ENCODE measurements at places on chromosomes 1 and 21.

- no peak for DNase-seq
Measured at GRCh38 chr1:11590395-11590794, 63.8 kb downstream of the FBXO2 start.

DNA sequence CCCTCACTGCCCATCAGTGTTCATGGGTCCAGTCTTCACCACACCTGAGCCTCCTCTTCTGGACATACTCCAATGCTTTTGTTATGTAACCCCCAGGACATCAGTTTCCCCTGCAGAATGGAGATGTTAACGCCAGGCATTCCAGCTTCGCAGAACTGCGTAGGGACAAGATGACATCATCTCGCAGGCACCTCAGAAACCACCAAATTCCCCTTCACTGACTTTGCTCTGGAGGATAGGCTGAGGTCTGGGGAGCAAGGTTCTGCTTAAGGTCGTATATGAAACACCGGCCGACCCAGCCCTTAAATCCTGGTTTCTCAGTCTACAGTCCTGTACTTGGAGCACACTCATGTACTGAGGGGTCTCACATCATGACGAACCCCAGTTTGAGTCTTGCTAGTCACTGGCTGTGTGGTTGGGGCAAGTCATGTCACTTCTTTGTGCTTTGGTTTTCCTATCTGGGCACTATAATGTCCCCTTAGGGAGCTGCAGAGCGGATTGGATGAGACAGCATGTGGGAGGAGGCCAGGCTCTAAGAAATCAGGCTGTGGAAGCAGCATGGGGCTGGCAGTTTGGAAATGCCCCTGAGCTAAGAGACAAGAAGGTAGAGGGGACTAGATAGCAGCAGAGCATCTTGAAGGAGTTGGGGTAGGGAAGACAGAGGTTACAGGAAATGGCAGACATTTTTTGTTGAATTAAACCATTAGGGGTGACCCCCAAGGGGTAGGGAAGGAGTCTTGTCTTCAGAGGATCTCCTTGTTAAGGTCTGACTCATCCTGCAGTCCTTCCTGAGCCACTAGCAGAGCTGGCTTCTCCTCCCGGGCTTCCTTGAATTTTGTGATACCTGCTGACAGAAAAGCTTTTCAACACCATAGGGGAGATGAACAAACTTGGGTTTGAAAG is 138.3 kb downstream of the FOXD2 start:
- peak; percentile 70 for DNase-seq

DNA sequence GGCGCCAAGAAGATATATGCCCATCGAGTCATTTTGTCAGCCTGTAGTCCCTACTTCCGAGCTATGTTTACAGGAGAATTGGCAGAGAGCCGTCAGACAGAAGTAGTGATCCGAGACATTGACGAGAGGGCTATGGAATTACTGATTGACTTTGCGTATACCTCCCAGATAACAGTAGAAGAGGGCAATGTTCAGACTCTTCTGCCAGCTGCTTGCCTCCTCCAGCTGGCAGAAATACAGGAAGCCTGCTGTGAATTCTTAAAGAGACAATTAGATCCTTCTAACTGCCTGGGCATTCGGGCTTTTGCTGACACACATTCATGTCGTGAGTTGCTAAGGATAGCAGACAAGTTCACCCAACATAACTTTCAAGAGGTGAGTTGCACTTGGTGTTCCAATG is 19.1 kb downstream of the KLHL20 start:
- peak; percentile 58 for DNase-seq

GRCh38 chr21:43928222-43929125 is 63.5 kb downstream of the AGPAT3 start:
- no peak for DNase-seq

- peak; percentile 46 for DNase-seq
Measured at GRCh38 chr21:29238967-29239290, 59.8 kb upstream of the BACH1 start.

GRCh38 chr1:70348399-70349165 is 5.9 kb downstream of the ANKRD13C start:
- no peak for DNase-seq

- DNase-seq: peak; percentile 67
Measured at GRCh38 chr1:3610527-3611169, 660 bp downstream of the MEGF6 start.

GRCh38 chr1:225689882-225690459 is 37.0 kb upstream of the ENAH start:
- DNase-seq: no peak

GRCh38 chr1:167477986-167478385 is 40.3 kb downstream of the CD247 start:
- DNase-seq: no peak

DNA sequence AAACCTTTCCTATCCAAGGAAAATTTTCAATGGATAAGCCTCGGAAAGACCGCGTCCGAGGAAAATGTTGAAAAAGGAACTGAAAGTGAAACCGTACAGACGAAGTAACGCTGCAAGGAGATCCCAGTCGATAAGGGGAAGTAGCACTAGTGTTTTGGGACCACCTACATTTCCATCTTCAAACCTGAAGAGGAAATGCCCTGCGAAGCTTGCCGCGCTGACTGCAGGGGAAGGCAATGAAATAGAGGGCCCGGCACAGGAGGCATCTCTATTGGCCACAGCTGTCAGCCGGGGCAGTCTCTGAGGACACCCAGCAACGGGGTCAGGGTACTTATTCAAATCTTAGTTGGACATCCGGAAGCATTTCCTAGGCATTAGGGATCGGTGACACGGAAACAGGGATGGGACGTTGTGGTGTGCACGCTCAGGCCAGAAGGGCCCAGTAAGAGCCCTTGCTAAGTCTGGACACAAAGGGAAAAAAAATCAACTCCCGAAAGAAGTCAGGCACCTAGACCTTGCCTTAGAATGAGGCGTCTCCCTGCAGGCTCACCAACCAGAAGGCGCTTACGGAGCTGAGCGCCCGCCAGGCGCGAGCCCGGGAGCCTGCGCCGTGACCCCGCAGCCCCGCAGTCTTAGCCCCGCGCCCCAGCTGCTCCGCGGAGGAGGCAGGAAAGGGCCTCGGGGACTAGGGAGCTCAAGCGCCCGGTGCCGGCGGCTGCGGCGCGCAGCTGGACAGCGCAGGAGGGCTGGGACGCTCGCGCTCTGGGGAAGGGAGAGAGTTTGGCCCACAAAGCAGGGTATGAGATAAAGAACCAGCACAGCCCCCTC is 655 bp downstream of the USF1 start:
- DNase-seq: peak; percentile 54

GRCh38 chr1:111361761-111362160 is 65.8 kb downstream of the OVGP1 start:
- DNase-seq: no peak

DNA sequence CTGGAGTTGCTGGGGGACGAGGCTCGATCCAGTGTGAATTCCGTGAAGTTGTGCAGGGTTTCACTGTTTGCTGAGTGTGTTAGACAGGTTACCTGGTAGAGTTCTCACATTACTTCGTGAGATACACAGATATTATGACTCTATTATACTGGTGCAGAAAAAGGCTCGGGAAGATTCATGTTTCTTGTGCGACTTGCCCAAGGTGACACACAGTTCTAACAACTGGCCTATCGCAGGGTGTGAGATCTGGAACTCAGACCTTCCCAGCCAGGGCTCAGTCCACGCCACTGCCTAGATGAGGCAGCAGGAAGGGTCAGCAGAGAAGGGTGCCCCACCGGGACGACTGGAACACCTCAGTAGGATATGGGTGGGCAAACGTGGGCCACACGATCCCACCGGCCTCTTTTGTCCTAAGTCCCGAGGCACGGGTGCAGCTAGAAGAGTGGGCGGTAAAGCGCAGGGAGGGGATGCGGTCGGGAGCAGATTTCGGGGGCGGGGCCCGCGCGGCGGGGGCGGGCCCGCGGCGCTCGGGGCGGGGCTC is 296 bp upstream of the RNPEP start:
- DNase-seq: peak; percentile 74

GRCh38 chr1:160007577-160008200 is 24.1 kb downstream of the PIGM start:
- DNase-seq: peak; percentile 48

DNA sequence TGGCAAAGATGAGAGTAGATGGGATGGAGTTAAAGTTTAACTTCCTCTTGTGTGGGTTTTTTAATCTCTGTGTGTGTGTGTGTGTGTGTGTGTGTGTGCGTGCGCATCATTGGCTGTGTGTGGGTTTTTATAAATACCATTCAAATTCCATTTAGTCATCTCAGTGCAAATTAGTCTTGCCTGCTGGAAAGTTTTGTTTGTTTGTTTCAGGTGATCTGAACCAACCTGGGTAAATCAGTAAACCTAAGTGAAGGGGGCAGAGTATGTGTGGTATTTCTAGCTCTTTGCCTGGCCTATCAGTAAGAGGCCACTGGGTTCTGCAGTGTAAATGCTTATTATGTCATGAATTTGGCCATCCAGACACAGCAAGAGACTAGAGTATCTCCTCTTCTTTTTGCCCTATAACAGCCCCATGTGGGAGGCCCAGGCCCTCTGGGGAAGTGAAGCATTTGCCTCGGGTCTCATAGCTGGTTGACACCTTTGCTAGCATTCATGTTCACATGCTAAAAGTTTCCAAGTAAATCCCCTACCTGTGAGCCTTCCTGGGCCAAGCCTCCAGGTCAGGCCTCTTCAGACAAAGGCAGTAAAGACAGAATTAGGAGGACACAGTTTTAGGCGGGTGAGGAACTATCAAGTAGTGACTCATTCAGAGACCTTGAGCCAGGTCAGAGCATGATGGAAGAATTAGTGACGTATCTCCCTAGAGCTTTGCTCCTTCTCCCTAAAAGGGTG is 14.7 kb downstream of the INTS3 start:
- DNase-seq: no peak

GRCh38 chr1:47224676-47225399 is 7.2 kb downstream of the TAL1 start:
- no peak for DNase-seq

GRCh38 chr1:190754666-190755065 is 277.0 kb upstream of the BRINP3 start:
- peak; percentile 66 for DNase-seq

DNA sequence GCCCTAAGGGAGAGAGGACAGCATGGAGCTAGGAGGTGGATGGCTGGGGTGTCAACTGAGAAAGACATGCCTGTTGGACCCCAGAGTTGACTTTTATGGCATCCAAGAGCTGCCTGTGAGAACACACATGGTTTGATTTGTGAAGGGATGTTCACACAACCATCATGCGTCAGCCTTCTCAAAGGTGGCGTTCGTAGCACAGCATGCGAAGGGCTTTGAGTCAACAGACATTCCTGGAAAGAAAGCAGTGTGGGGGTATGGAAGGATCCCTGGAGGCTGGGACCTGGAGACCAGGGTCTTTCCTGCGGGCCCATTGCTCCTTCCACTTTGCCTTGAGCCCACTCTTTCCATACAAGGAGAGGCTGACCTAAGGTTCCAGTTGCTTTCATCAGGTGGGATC is 6.4 kb upstream of the WNT3A start:
- DNase-seq: no peak

DNA sequence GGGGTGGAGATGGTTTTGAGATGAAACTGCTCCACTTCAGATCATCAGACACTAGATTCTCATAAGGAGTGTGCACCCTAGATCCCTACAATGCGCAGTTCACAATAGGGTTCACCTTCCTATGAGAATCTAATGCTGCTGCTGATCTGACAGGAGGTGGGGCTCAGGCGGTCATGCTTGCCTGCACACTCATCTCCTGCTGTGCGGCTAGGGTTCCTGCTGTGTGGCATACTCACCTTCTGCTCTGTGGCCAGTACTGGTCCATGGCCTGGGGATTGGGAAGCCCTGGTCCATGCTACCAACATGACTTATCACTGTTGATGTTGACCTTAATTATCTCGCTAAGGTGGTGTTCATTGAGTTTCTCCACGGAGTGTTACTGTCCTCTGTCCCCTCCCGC is 144.5 kb downstream of the NAV1 start:
- DNase-seq: no peak

GRCh38 chr21:17848228-17848627 is 29.1 kb upstream of the C21orf91 start:
- no peak for DNase-seq

DNA sequence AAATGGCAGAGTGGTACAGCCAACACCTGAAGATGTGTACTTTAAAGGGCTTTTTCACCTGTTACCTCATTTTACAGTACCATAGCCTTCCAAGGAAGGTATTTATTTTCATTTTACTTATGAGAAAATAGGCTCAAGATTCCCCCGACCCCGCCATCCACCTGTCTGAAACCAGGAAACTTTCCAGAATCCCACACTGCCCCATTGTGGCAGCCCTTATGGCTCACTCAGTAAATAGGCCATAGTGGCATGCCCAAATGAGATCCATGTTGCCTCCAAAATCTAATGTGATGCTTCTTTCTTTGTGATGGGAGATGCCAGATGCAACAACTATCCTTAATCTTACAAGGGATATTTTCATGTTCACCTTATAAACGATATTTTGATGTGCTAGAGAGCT is 97.8 kb downstream of the EBNA1BP2 start:
- DNase-seq: peak; percentile 17

GRCh38 chr1:99407018-99407417 is 142.7 kb downstream of the PLPPR4 start:
- no peak for DNase-seq

GRCh38 chr1:182301467-182302198 is 90.0 kb downstream of the GLUL start:
- DNase-seq: peak; percentile 30

DNA sequence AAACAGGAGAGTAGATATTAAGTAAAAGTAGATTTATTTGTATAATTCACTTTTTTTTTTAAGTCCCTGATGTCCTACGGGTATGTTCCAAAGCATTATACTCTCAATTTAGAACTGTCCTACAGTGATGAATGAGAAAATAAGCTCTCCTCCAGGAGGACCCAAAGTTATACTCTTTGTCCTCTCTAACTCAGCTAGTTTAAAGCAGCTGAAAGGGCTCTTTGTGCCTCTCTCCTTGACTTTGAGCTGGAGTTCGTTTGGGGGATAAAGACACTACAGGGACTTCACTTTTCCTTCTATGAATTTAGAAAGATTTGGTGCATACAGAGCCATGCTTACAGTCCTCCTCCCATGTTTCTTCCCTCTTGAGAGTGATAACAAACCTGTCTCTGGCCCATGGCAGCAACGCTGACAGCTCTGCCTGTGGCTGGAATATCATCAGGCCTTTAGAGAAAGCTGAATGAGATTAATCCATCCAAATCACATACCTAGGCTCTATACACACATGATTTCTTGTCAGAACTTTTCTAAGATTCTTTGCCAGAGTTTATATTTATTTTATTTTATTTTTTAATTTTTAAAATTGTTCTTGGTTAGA is 134.3 kb downstream of the PIK3R3 start:
- no peak for DNase-seq

GRCh38 chr21:42807938-42808613 is 71.3 kb downstream of the WDR4 start:
- DNase-seq: no peak

DNA sequence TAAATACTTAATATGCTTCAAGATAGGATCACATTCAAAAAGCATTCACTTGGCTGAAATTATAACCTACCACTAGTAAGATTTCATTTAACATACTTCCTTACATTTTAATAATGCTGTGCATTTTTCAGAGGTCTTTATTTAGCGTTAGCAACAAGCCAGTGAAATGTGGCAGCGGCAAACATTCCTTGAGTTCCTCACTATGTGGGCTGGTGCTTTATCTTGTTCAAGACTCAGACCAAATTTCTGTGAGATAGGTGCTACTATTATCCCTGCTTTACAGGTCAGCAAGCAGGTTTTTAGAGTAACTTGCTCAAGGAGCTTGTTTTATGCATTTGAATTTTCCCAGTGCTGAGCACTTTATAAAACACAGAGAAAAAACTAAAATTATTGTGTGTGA is 132.7 kb downstream of the PLPPR4 start:
- DNase-seq: no peak

Measured in A673 (cell line).